ENCODE measurements at places on chromosomes 7 and 10. TPM values are rescaled to one million over a fixed set of nuclear protein-coding genes. Genes with fewer than 3 reads are reported as not detected.

DNA sequence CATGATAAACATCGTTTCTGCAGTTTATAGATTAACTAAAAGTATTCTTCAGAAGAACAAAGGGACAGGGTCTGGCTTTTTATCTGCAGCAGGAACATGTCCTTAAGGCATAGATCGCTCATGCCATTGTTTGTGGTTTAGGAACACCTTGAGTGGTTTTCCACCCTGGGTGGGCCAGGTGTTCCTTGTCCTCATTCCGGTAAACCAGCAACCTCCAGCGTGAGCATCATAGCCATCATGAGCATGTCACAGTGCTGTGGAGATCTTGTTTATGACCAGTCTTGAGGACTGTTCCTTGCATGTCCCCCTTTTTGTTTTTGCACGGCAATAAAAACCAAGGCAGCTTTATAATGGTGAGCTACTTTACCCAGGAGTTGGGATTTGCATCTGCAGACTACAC is 33.9 kb downstream of the STOX1 start:
- H3K4me3 ChIP-seq = no peak overlapping the region
- no peak for DNase-seq
- H3K27me3 ChIP-seq = no peaks in the 10 kb centered on the region
- peaks cover 35% of the 10 kb centered on the region for H3K36me3 ChIP-seq
- no peaks in the 10 kb centered on the region for H3K4me1 ChIP-seq

The ASIC3 gene
- 3.5 TPM for total RNA-seq

The ZFAND4 gene
- total RNA-seq = 27.9 TPM

DNA sequence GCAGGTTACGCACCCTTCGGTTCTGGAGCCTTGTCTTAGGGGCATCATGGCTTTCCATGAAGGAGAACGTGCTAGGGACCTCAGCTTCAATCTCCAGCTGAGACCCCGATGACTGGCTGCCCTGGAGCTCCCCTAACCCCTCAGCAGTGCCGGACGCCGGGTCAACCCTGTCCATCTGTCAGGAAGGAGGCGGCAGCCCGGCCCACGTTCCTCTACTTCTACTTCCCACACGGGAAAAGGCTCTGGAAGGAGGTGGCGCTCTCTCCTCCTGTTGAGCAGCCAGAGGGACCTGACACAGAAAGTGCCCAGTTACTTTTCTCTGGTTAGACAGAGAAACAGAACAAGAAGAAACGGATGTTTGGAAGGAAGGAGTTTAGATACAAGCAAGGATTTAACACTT is 87.4 kb downstream of the DYNC2I1 start:
- H3K4me3 ChIP-seq = no peak overlapping the region
- H3K4me1 ChIP-seq = no peaks in the 10 kb centered on the region
- no peak overlapping the region for H3K27ac ChIP-seq
- H3K27me3 ChIP-seq = no peaks in the 10 kb centered on the region
- no peak for DNase-seq

DNA sequence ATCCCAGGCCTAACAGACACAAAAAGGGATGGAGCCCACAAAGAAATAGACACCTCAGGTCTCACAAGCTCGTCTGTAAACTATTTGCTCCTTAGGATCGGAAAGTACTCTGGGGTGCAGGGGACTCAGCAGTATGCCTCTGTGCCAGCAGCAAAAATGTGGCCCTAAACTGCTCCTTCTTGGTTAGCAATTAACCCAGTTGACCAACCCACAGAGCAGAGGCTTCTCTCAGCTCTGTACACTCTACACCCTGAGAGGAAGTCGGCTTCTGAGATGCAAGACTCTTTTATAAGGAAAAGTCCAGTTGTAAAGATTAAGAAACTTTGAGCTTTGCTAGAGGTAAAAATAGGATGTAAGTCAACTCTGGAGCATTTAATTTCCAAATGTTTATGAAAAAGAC is 156.3 kb upstream of the PRSS58 start:
- H3K4me3 ChIP-seq = no peak overlapping the region
- no peak for DNase-seq
- no peak overlapping the region for H3K27ac ChIP-seq
- no peaks in the 10 kb centered on the region for H3K4me1 ChIP-seq
- no peaks in the 10 kb centered on the region for H3K36me3 ChIP-seq

- no peak overlapping the region for H3K27ac ChIP-seq
- peaks cover 9% of the 10 kb centered on the region for H3K4me1 ChIP-seq
- H3K4me3 ChIP-seq = no peak overlapping the region
- no peak for DNase-seq
- H3K36me3 ChIP-seq = no peaks in the 10 kb centered on the region
Measured at GRCh38 chr7:141402277-141402996, 148.8 kb upstream of the AGK start.

GRCh38 chr10:15225511-15225910 is 57.0 kb upstream of the NMT2 start:
- no peak overlapping the region for H3K4me3 ChIP-seq
- H3K27ac ChIP-seq = no peak overlapping the region
- H3K27me3 ChIP-seq = no peaks in the 10 kb centered on the region
- H3K4me1 ChIP-seq = peaks cover 5% of the 10 kb centered on the region
- DNase-seq = no peak
- peaks cover 17% of the 10 kb centered on the region for H3K36me3 ChIP-seq

The OPN4 gene
- total RNA-seq = not detected

Measured in progenitor cell of endocrine pancreas (in vitro differentiated cells).